ENCODE measurements at places on chromosomes 6 and 20.

GRCh38 chr6:4350567-4351519 lies 215.5 kb upstream of the ECI2 start:
- DNase-seq = no peak

DNA sequence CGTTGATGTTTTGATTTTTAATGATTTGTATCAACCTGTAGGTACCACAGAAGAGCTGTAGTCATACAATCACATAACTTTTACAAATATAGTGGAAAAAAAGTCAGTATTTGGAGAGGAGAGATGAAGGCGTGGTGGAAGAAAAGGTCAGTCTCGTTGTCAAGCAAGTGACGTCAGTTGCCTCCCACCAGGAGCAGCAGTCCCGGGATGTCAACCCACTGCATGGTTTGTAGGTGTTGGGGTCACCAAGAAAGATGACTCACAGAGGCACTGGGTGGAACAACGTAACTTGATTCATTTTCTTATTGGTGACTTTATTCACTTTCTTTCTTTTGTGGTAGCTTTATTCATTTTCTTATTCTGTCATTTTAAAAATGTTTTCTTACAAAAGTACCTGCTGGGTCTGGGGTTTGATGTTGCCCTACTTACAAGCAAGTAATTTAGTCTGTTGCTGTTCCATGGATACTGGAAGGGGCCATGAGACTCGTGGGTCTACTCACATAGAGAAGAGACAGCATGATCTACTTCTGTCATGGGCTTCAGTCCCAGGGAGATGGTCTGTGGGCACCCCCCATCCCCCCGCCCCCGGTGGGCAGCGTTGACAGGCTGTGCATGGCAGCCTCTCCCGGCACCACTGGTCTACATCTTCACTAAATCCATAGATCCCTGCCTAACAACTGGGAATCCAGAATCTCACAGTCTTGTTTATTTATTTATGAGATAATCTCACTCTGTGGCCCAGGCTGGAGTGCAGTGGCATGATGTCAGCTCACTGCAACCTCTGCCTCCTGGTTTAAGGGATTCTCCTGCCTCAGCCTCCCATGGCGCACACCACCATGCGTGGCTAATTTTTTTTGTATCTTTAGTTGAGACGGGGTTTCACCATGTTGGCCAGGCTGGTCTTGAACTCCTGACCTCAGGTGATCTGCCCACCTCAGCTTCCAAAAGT lies 36.4 kb upstream of the SYNJ2 start:
- no peak for DNase-seq

GRCh38 chr6:33988121-33989015 lies 157.5 kb downstream of the GRM4 start:
- no peak for DNase-seq

DNA sequence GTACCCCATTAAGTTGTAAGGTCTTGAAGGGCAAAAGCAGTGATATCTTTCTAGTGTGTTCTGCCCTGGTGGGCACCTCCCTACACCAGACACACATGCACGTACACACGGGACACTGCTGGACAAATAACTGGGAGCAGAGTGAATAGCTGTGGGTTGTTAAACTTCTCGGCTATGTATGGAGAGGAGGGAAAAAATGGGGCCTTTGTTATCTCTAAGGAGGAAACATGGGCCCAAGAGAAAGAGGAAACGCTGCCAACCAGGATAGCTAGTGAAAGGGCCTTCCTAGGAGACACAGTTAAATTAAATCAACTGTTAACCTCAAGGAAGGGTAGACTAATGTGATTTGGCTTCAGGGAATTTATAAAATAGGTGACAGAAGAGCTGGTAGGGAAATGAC lies 169.7 kb downstream of the MYLK4 start:
- no peak for DNase-seq

- DNase-seq = no peak
Observed at GRCh38 chr6:148448369-148449012, 105.9 kb downstream of the SASH1 start.

- DNase-seq = no peak
Observed at GRCh38 chr20:12659942-12660341, 348.8 kb upstream of the SPTLC3 start.

GRCh38 chr20:31747640-31748039 lies 8.6 kb downstream of the TPX2 start:
- DNase-seq = no peak

DNA sequence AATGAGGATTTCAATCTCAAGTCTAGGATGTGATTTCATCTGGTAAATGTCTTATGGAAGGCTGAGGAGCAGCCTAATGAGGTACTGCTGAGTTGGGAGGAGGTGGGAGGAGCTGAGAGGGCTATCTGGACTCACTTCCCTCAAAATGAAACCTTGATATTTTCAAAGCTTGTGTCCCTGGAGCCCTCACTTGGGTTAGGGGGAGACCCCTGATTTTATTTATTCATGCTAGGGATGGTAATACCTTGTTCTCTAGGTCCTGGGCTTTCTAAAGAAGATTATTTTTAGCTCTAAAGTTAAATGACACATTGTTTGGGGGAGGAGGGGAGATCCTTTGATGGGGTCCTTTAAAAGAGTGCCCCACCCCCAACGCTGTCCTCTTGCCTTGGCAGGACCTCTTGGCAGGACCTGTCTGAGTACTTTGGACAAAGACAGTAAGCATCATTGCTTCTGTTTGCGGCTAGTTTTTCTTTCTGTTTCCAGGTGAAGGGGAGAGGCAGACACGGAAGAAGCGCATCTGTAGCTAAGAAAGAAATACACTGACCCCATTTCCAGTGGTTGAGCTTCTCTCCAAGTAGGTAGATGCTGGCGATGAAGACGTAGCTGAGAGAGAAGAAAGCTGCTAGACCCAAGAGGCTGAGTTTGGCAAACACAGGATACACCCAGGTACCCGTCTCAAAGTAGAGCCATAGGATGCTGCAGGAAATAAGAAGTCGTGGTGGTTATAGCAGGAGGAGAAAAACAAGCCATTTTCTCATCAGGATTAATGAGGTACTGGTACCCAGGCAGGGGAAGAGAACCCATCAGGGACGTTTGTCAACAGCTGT lies 55.6 kb downstream of the ADTRP start:
- no peak for DNase-seq

GRCh38 chr6:71317441-71317840 lies 28.8 kb downstream of the OGFRL1 start:
- DNase-seq = no peak

DNA sequence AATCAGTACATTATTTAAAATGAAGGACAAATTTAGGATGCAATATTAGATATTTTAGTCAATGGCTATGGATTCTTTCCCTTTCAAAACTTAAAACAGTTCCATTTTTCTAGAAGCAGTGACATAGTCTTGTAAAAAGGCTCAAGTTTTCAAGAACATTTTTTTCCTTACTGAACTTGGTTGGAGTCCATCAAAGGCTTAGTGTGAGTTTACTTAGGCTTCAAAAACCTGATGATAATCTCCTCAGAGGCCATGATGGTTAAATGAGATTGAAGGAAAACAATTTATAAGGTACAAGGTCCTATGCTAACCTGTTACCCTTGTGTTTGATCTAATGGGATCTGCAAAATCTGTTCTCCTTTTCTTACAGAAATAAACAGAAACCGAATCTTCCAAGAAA lies 531.8 kb downstream of the UTRN start:
- no peak for DNase-seq

- no peak for DNase-seq
Observed at GRCh38 chr6:108243836-108244235, 17.0 kb downstream of the SNX3 start.

- peak; percentile 93 for DNase-seq
Observed at GRCh38 chr6:31541658-31542521, at the start of gene DDX39B. Gene DDX39B, minus strand, starts transcription at chr6:31542003. Its CDS starts 1,471 bp downstream, at chr6:31540532.

DNA sequence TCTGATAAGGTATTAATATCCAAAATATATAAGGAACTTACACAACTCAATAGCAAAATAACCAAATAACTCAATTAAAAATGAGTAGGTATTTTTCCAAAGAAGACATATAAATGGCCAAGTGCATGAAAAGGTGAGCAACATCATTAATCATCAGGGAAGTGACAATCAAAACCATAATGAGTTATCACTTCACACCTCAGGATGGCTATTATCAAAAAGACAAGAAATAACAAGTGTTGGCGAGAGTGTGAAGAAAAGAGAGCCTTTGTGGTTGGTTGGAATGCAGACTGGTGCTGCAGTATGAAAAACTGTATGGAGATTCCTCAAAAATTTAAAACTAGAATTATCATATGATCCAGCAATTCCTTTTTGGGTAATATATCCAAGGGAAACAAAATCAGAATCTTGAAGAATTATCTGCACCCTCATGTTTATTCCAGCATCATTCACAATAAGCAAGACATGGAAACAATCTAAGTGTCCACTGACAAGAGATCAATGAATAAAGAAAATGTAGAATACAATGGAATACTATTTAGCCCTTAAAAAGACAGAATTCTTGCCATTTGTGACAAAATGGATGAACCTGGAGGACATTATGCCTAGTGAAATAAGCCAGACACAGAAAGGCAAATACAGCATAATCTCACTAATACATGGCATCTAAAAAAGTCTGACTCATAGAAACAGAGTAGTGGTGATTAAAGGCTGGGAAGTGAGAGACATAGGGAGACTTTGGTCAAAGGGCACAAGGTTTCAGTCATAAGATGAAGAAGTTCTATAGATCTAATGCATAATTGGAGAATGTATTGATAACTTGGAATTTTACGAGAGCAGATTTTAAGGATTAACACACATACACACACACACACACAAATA lies 175.6 kb downstream of the FOXA2 start:
- DNase-seq = no peak

- no peak for DNase-seq
Observed at GRCh38 chr20:31678389-31679356, 41.0 kb downstream of the COX4I2 start.

DNA sequence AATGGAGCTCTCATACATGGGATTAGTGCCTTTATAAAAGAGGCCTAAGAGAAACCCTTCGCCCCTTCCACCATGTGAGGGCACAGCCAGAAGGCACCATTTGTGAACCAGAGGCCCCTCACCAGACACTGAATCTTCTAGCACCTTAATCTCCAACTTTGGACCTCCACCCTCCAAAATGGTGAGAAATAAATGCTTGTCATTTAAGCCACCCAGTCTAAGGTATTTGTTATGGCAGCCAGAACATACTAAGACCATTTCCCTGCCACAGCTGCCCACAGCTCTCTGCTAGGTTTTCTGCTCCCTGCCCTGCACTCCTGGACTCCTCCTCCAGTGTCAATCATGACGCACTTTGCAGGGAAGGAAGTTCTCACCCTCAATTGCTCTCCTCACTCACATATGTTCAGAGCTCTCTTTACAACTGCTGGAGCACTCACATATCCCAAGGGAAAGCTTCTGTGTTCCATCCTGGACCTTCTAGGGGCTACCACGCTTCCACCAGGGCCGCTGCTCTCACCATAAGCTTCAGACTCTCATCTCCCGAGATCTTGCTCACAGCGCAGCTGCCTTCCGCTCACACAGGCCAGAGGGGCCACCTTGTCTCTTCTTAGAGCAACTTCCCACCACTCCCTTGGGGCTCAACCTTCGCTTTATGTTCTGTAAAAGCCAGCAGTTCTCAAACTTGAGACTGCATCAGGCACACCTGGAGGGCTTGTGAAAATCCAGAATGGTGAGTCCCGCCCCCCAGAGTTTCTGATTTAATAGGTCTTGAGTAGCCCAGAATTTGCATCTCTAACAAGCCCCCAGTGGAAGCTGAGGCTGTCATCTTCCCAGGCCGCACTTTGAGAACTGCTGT lies 1.6 kb upstream of the LY86 start:
- peak; percentile 95 for DNase-seq

GRCh38 chr6:108737594-108738546 lies 110.4 kb upstream of the ARMC2 start:
- DNase-seq = no peak

- no peak for DNase-seq
Observed at GRCh38 chr20:14612391-14612790, 275.0 kb upstream of the FLRT3 start.

All from GM12878 (cell line).